ENCODE measurements at places on chromosomes 4 and X.

DNA sequence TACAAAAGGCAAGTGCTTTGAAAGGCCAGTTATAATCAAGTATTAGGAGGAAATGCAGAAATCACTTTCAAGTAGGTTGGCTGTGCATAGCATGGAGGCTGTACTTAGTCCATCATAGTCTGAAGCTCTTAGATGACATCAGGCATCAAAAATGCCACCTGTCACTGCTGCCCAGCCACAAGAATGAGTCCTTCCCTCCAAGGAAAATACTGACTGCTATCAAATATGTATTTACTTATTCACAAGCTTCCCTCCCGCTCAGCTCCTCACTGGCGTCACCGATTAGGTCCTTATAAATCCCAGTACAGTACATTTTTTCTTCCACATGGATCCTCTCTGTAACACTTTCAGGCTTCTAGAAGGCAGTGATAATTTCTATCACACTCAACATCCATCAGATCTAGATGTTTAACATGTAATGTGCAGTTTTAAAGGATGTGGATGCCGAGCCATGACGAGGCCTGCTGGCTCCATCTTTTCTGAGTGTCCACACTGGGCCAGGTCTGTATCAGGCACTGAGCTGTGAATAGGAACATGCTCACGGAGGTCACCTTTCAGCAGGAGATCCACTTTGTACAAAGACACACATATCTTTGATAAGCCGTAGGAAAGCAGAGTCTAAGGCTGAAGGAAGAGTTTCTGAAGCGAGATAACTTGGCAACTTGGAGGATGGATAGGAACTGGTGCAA lies 121.9 kb downstream of the PALLD start:
- no peak for DNase-seq

- DNase-seq: no peak
Measured at GRCh38 chrX:152847281-152847680, 16.4 kb downstream of the NSDHL start.

DNA sequence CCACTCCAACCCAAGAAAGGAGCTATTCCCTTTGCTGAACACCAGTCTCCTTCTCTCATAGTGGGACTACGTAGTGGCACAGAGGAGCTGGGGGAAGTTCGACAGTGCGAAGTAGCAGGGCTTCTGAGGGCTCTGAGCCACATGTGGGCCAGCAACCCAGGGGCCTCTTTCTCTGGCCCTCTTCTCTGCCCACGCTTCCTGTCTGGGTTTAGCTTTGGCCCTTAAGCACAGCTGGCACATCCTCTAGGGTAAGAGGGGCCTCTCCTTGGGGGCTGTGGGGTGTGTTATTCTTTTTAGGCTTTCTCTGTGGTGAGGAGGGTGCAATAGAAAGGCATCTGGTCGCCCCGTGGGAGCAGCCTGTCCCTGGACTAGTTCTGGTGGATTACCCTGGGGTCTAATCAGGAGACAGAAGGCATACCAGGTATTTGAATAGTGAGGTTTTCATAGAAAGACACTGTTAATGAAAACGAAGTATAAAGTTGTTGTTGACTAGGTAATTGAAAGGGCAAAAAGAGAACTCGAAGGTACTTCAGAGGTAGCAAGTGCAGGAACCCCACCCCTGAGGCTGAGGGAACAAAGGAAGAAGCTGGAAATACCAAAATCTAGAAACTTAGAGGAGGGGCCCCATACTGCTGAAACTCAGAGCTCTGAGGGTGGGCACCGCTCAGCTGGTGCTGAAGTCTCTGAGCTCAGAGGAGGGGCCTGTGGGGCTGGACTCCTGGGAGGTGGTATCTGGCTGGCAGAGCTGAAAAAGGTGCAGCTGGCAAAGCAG lies 151.9 kb upstream of the RPS6KA3 start:
- DNase-seq: no peak

GRCh38 chr4:1409491-1410425 lies 3.5 kb upstream of the NKX1-1 start:
- no peak for DNase-seq

DNA sequence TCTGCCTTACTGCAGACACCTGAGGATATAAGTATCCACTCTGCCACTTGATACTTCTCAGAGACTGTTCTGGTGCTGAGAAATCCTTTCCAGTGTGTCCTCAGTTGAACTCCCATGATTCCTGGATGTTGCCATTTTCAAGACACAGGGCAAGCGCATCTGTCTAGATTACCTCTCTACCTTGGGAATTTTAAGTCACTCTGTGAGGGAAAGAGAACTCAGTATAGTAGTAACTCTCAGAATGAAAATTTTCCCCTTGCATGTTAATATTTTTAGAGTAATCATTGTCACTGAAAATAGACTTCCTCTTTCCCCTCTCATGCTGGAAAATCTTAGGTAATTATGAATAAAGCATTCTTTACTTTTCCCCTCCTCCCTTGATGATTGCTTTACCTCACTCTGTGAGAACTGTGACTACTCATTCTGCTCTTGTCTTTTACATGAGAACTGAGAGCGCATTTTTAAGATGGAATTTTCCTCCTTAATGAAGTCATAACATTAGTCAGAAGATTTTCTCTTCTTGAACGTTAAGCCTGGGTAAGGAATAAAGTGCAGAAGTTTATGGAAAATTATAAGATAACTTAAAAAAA lies 45.0 kb downstream of the TET2 start:
- DNase-seq: no peak

DNA sequence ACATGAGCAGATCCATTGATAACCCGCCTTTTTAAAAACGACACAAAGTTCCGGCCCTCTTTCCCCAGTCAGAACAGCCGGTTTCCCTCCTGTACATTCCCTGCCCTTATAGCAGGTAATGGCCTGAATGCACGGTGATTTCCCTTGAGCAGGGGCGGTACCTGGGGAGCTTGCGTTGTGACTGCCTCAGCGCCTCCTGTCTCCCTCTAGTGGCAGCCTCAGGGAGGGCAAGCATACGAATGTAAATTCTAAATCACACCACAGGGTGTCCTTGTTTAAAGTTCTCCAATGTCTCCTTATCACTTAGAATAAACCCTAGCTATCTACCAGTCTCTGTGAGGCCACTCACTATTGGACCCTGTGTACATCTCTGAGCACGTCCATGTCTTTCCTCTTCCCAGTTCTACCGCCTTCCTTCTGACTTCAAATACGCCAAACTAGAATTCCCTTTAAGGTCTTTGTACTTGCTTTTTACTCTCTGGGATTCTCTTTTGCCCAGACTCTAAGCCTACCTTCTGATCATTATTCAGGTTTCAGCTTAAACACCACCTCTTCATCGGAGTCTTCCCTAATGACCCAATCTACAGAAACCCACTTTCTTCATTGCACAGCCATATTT lies 18.4 kb upstream of the LDB2 start:
- DNase-seq: no peak

DNA sequence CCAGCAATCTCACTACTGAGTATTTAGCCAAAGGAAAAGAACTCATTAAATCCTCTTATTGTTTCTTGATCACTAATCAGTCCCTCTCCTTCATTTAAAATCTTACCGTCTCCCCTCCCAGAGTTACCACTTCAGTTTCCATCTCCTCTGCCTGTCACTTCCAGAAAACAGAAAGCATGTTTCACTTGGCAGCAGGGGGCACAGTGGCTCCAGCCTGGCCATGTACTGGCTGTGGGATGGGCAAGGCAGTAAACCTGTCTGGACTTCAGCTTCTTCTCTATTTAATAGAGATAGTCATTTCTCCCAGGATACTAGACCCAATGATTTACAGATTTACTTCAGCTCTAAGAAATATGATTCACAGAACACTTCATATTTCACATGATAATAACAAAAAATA lies 63.2 kb downstream of the CD40LG start:
- peak; percentile 23 for DNase-seq

GRCh38 chr4:55706541-55706940 lies 70.4 kb upstream of the NMU start:
- no peak for DNase-seq

- no peak for DNase-seq
Measured at GRCh38 chr4:153798420-153798819, 9.5 kb upstream of the SFRP2 start.

DNA sequence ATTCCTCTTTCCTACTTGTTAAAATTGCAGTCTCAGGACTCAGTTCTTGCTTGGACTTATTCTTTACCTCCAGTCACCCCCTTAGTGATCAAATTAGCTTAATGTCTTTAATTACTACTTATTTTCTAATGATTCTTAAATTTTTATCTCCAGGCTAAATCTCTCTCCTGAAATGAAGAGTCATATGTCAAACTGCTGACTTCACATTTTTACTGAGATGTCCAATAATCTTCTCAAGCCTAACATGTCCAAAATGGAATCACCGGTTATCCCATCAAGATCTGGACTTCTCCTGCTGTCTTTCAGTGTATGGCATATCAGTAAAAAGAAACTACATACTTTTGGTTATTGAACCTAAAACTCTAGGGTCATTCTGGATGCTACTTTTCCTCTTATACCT lies 332.3 kb upstream of the HTR2C start:
- no peak for DNase-seq

DNA sequence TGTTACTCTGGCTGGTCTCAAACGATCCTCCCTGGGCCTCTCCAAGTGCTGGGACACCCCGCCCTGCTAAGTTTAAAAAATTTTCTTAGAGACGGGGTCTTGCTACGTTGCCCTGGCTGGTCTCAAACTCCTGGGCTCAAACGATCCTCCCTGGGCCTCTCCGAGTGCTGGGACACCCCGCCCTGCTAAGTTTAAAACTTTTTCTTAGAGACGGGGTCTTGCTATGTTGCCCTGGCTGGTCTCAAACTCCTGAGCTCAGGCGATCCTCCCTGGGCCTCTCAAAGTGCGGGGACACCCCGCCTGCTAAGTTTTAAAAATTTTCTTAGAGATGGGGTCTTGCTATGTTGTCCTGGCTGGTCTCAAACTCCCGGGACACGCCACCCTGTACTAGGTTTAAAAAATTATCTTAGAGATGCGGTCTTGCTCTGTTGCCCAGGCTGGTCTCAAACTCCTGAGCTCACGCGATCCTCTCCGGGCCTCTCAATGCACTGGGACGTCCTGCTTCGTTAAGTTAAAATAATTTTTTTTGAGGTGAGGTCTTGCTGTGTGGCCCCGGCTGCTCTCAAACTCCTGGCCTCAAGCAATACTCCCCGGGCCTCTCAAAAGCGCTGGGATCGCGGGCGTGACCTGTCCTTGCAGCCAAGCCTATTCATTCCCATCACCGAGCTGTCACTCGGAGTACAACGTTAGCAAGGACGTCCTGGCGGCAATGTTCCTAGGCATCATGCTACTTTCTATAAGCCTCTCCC lies 1.1 kb downstream of the SLC25A6 start:
- DNase-seq: no peak

DNA sequence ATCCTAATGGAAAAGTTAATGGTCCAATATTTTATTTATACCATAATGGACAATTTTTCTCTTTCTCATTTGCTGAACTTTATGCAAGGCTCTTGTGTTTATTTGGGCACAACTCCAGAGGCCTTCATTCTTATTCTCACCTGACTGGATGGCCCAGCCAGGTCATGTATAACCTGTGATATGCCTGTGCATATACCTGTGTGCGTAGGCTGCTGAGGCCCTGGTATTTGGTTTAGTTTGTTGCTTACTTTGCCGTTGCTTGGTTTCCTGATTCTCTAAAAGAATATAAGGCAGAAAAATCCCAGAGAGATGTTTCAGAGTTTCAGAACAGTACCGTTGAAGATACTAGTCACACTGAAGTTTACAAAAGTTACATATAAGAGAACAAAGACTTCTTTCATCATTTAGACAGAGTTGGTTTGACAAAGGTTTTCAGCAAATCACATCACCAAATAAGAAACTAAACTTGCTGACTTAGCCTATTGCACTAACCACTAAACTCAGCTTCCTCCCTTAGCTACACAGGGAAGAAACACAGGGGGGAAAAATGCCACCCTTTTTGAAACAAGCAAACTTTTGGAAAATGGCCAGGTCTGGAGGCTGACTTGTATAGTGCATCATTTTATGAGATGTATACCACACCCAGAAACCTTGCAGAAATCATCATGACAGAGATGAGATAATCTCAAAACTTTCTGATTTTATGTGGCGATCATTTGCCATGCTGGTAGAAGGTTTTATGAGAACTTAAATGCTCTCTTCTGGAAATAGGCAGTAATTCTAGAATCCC lies 248.5 kb downstream of the GRIA3 start:
- no peak for DNase-seq

GRCh38 chr4:56134266-56134665 lies 185.5 kb downstream of the CEP135 start:
- no peak for DNase-seq

GRCh38 chr4:113141901-113142346 lies 92.5 kb downstream of the ANK2 start:
- DNase-seq: peak; percentile 70

GRCh38 chr4:111934314-111934713 lies 210.9 kb upstream of the FAM241A start:
- DNase-seq: no peak

DNA sequence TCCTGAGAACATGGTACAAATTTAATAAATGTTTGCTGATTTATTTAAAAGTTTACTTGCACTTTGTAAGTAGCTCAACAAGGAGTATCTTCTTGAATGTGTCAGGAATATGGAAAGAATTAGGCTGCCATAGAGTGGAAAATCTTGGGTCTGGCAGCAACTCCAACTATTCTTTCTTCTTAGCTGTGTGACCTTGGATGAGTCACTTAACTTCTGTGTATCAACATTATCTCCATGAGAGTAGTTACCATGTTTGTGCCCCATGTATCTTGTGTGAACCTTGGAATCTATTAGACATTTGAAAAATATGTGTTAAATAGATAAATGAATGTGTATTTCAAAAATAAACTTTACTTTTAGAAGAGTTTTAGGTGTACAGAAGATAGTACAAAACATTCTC lies 348.8 kb downstream of the GBA3 start:
- DNase-seq: no peak

DNA sequence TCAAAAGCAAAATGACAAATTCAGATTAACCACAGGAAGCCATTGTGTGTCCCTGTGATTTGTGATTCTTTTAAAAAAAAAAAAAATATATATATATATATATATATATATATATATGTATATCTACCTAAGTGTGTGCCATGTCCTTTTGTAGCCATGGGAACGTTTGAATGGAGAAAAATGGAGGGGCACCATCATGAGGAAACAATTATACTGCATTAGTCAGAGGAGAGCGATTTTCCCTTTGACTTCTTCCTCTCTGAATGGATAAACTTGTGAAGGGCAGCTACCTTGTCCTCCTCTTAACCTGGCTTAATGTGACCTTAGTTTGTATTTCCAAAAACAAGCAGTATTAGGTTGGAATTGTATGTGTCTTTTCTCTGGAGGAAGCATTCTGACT lies 23.3 kb upstream of the CBLL2 start:
- no peak for DNase-seq

- DNase-seq: no peak
Measured at GRCh38 chr4:141501395-141501794, 135.0 kb upstream of the IL15 start.

GRCh38 chrX:26580021-26580420 lies 364.1 kb downstream of the MAGEB5 start:
- DNase-seq: no peak

All from NCI-H1092 (cell line).